ENCODE measurements at places on chromosomes 11 and 22. TPM values are rescaled to one million over a fixed set of nuclear protein-coding genes. Genes with fewer than 3 reads are reported as not detected.
A peak's percentile ranks its signal among the peaks of the same experiment; 100 is the strongest.

- H3K4me3 ChIP-seq: no peak overlapping the region
- no peaks in the 10 kb centered on the region for H3K4me1 ChIP-seq
- H3K27me3 ChIP-seq: no peaks in the 10 kb centered on the region
- no peak overlapping the region for H3K27ac ChIP-seq
- DNase-seq: no peak
Measured at GRCh38 chr11:7540830-7541555, 27.2 kb downstream of the PPFIBP2 start.

DNA sequence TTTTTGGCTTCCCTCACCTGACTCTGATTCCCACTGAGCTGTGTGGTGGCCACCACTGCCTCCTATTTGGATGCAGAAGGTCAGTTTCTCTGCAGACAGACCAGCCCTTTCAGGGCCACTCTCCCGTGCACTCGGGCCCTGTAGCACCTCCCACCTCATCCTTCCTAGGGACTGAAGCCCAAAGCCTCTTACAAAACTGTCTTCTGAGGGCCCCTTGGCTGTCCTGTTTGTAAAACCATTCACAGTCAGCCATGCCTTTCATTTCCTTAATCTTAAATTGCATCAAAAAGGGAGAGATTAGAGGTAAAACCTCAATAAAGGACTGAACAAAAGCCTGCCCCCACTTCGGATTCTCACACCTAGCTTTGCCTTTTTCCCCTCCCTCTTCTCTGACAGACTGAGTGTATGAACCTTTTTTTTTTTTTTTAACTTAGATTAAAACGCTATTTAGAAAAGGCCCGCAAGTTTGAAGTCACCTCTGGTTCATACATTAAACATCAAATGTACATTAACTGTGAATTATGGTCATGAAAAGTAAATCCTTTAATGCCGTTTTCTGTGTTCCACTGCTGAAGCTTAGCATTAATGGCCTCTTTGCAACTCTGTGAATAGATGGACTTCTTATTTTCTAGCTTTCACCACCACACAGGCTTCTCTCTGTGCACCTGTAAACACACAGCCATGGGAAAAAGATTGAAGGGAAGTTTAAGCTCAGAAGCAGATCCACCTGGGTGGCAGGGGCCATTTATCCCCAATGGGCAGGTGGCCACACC, 247.2 kb upstream of the CADM1 start:
- H3K27me3 ChIP-seq: no peaks in the 10 kb centered on the region
- DNase-seq: no peak
- no peak overlapping the region for H3K4me3 ChIP-seq
- H3K4me1 ChIP-seq: no peaks in the 10 kb centered on the region

GRCh38 chr11:112212290-112212689, 13.9 kb upstream of the PTS start:
- no peak for DNase-seq
- no peaks in the 10 kb centered on the region for H3K27me3 ChIP-seq
- H3K4me3 ChIP-seq: no peak overlapping the region
- H3K36me3 ChIP-seq: no peaks in the 10 kb centered on the region
- no peaks in the 10 kb centered on the region for H3K4me1 ChIP-seq

- no peak overlapping the region for H3K27ac ChIP-seq
- H3K27me3 ChIP-seq: no peaks in the 10 kb centered on the region
- DNase-seq: no peak
Measured at GRCh38 chr11:73393479-73394415, 17.5 kb downstream of the RELT start.

DNA sequence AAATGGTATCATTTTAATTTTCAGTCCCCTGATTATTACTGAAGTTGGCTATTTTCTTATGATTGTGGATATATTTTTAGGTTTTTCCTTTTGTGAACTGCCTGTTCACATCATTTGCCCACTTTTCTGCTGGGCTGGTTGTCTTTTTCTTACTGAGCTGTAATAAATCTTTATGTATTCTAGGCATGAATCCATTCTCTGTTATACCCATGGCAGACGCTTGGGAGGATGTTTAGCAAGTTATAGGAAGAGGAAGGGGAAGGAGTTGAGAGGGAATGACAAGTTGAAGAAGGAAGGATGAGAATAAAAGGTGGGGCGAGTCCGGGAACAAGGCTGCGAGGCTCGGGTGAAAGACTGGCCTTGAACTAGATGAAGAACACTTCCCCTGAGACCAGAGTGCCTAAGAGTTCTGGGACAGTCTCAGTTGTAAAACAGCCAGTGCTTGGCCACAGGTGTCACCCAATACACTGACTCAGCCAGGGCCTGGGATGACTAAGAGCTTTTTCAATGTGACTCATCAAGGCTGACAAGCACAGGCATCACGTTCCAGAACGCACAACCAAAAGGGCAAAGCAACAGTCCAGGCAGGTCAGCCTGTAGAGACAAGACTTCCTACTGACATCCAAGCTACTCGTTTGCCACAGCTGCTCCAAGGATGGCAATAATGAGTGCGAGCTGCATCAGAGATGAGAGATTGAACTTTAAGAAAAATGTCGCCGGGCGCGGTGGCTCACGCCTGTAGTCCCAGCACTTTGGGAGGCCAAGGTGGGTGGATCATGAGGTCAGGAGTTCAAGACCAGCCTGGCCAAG, 35.2 kb downstream of the LRFN4 start:
- DNase-seq: peak; percentile 46
- H3K27ac ChIP-seq: no peak overlapping the region
- no peaks in the 10 kb centered on the region for H3K36me3 ChIP-seq

DNA sequence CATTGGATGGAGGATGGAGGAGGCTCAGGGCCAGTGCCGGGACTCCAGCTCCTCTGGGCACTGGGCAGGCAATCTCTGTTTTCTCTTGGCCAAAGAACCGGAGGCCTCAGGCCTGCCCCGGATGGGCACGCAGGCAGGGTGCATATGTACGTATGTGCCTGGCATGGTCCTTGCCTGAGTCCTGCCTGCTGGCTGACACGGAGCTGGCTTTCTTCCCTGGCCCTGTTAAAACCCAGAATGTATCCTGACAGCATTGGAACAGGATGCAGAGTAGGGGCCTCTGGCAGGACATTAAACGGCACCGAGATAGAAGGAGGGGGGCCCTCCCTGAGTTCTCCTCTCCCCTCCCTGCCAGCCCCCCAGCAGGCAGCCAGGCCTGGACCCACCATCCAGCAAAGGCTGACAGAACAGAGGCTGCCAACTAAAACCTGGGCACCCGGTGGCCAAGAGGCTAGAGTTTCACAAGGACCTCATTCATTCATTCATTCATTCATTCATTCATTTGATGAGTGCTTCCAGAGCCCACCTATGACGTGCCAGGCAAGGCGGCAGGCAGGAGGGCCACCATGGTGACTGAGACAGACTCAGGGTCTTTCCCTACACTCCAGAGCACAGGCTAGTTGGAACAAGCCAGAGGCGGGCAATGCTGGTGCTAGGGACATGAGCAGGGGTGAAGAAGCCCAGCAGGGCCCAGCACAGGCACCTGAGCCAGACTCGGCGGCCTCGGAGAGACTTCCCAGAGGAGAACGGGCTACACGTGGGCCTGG, 28.8 kb downstream of the FLRT1 start:
- no peak overlapping the region for H3K27ac ChIP-seq
- no peak for DNase-seq
- no peak overlapping the region for H3K4me3 ChIP-seq
- H3K36me3 ChIP-seq: no peaks in the 10 kb centered on the region
- no peaks in the 10 kb centered on the region for H3K27me3 ChIP-seq

DNA sequence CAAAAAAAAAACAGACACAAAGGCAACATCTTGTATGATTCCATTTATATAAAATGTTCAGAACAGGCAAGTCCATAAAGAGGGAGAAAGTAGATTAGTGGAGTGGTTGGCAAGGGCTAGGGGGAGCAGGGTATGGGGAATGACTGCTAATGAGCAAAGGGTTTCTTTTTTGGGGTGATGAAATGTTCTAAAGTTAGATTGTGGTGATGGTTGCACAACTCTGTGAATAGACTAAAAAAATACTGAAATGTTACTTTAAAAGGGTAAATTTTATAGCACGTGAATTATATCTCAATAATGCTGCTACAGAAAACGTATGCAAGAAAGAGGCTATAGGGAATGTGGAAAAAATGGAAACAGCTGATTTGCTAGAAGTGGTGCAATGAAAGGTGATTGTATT, 155.1 kb downstream of the TENM4 start:
- no peak overlapping the region for H3K27ac ChIP-seq
- no peak for DNase-seq
- no peaks in the 10 kb centered on the region for H3K4me1 ChIP-seq
- no peaks in the 10 kb centered on the region for H3K36me3 ChIP-seq
- H3K27me3 ChIP-seq: no peaks in the 10 kb centered on the region

- no peaks in the 10 kb centered on the region for H3K27me3 ChIP-seq
- DNase-seq: no peak
Measured at GRCh38 chr22:44380756-44381486, 68.2 kb upstream of the SHISAL1 start.

DNA sequence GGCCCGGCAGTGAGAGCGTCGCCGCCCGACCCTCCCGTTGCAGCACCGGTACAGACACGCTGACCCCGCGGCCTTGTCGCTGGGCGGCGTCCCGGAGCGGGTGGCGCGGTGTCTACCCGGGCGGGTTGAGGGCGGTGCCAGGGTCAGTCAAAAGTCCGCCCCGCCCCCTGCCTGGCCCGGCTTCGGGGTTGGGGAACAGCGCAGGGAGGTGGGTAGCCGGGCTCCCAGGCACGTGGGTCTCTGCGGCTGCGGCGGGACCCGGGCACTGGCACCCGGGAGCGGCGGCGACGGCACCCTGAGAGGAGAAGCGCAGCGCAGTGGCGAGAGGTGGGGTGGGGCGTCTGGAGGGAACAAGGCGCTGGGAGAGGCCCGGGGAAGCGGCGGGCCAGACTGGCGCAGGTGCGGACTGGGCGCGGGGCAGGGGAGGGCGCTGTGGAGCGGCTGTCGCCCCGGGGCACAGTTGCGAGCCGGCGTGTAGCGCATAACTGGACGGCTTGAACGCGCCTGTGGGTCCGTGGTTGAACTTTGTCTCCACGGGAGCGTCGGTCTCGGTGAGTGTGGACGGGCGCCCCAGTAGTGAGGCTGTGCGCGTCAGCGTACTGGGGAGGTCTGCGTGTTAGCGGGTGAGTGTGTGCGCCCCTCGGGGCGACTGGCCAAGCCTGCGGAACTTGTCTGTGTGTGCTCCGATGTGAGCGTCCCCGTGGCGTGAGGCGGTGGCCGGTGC, at the start of gene P2RY2:
Gene P2RY2, plus strand, starts transcription at position 176 of the 724 bp plus-strand sequence. CDS start 15,879 bp downstream, outside the sequence.
- DNase-seq: peak; percentile 89
- H3K4me3 ChIP-seq: peak within 1 kb of the TSS; percentile 38
- H3K36me3 ChIP-seq: no peaks in the 10 kb centered on the region
- H3K4me1 ChIP-seq: no peaks in the 10 kb centered on the region
- peaks cover 15% of the 10 kb centered on the region for H3K27me3 ChIP-seq
- peak within 1 kb of the TSS; percentile 55 for H3K27ac ChIP-seq

- H3K36me3 ChIP-seq: no peaks in the 10 kb centered on the region
- no peaks in the 10 kb centered on the region for H3K27me3 ChIP-seq
- H3K27ac ChIP-seq: peak overlapping the region; percentile 95
- H3K4me1 ChIP-seq: peaks cover 35% of the 10 kb centered on the region
- peak; percentile 89 for DNase-seq
Measured at GRCh38 chr22:49962012-49962750, 1.6 kb downstream of the PIM3 start.

DNA sequence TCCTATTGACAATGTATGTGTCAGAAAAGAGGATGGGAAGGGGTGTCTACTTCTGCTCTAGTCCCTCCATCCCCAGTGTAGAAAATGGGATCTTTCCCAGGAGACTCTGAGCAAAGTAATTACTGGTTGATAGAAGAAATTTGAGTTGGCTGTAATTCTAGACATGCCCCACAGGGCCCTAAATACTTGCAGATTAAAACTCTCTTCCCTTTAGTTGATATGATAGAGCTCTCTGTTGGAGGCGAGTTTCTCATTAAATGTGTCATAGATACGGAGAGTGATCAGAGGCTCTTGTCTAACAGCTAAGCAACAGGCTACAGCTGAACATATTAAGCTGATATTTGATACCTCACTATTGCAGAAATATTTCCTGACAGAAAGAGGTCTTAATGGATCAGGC, 32.9 kb downstream of the OR52E1 start:
- no peak overlapping the region for H3K27ac ChIP-seq
- H3K36me3 ChIP-seq: no peaks in the 10 kb centered on the region
- no peak overlapping the region for H3K4me3 ChIP-seq
- H3K27me3 ChIP-seq: no peaks in the 10 kb centered on the region
- no peak for DNase-seq

DNA sequence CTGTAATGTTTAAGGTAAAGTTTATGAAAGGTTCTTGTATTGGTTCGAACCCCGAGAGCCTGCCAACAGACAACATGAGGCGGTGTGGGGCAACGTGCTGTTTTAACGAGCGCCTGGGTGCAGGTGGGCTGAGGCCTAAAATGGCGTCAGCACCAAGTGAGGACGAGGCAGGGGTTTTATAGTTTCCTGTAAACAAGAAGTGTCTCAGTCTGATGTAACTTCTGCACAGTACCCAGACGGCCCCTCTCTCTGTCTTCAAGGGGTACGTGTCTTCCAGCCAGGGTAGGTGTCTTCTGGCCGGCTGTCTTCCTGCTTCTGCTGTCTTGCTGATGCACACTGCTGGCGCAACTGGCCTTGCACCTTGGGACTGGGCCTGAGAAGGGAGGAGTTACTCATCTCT, 2.7 kb downstream of the PPFIBP2 start:
- peaks cover 40% of the 10 kb centered on the region for H3K4me1 ChIP-seq
- no peak overlapping the region for H3K4me3 ChIP-seq
- H3K36me3 ChIP-seq: no peaks in the 10 kb centered on the region
- H3K27me3 ChIP-seq: no peaks in the 10 kb centered on the region
- H3K27ac ChIP-seq: no peak overlapping the region

GRCh38 chr11:117523680-117524079, 196.0 kb downstream of the CEP164 start:
- no peaks in the 10 kb centered on the region for H3K4me1 ChIP-seq
- H3K36me3 ChIP-seq: no peaks in the 10 kb centered on the region
- DNase-seq: no peak
- no peak overlapping the region for H3K4me3 ChIP-seq
- no peak overlapping the region for H3K27ac ChIP-seq
- H3K27me3 ChIP-seq: no peaks in the 10 kb centered on the region

- H3K27me3 ChIP-seq: no peaks in the 10 kb centered on the region
- H3K4me1 ChIP-seq: peaks cover 22% of the 10 kb centered on the region
- DNase-seq: no peak
- H3K36me3 ChIP-seq: no peaks in the 10 kb centered on the region
Measured at GRCh38 chr11:93783362-93783761, 720 bp upstream of the MED17 start.

TMEM121B gene
- 1.4 TPM for total RNA-seq

SHANK3 gene
- 25.1 TPM for total RNA-seq

MICAL2 gene
- total RNA-seq: 242 TPM

MS4A12 gene
- not detected for total RNA-seq

MS4A15 gene
- 13.4 TPM for total RNA-seq

SERGEF gene
- 25.4 TPM for total RNA-seq
